ENCODE measurements at places on chromosomes 11 and 22. TPM values are rescaled to one million over a fixed set of nuclear protein-coding genes. Genes with fewer than 3 reads are reported as not detected.

GRCh38 chr22:43743131-43743530 lies 69.0 kb downstream of the EFCAB6 start:
- H3K4me1 ChIP-seq = no peaks in the 10 kb centered on the region
- no peak overlapping the region for H3K27ac ChIP-seq
- H3K4me3 ChIP-seq = no peak overlapping the region

- peak overlapping the region; percentile 82 for H3K4me3 ChIP-seq
- no peak overlapping the region for H3K27ac ChIP-seq
- DNase-seq = peak; percentile 80
- H3K4me1 ChIP-seq = no peaks in the 10 kb centered on the region
- peaks cover 88% of the 10 kb centered on the region for H3K27me3 ChIP-seq
- no peaks in the 10 kb centered on the region for H3K36me3 ChIP-seq
Measured at GRCh38 chr11:20156876-20157613, 3.2 kb downstream of the DBX1 start.

DNA sequence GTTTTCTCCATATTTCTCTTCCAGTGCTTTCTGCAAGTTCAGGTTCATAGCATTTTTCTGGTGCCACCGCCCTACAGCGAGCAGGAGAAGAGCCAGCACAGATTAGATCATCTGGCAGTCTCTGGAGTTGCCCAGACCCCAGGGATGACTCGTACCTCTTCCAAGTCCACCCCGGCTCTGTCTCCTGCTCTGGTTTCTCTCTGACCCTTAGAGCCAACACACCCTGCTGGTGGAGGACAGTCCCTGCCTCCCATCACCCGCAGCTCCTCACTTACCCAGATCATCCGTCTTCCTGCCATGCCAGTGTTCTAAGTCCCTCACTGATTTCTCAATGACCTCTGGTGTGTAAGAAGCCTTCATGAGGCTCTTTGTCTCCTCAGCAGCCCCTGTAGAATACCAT lies 28.0 kb downstream of the TST start:
- no peaks in the 10 kb centered on the region for H3K4me1 ChIP-seq
- H3K4me3 ChIP-seq = no peak overlapping the region
- no peaks in the 10 kb centered on the region for H3K36me3 ChIP-seq
- H3K27me3 ChIP-seq = peaks cover 24% of the 10 kb centered on the region
- peak; percentile 67 for DNase-seq
- H3K27ac ChIP-seq = no peak overlapping the region

- peaks cover 4% of the 10 kb centered on the region for H3K36me3 ChIP-seq
- peak overlapping the region; percentile 92 for H3K4me3 ChIP-seq
- H3K4me1 ChIP-seq = no peaks in the 10 kb centered on the region
- peak overlapping the region; percentile 49 for H3K27ac ChIP-seq
- DNase-seq = peak; percentile 68
- peaks cover 5% of the 10 kb centered on the region for H3K27me3 ChIP-seq
Measured at GRCh38 chr22:45670981-45671782, 452 bp upstream of the ATXN10 start.

DNA sequence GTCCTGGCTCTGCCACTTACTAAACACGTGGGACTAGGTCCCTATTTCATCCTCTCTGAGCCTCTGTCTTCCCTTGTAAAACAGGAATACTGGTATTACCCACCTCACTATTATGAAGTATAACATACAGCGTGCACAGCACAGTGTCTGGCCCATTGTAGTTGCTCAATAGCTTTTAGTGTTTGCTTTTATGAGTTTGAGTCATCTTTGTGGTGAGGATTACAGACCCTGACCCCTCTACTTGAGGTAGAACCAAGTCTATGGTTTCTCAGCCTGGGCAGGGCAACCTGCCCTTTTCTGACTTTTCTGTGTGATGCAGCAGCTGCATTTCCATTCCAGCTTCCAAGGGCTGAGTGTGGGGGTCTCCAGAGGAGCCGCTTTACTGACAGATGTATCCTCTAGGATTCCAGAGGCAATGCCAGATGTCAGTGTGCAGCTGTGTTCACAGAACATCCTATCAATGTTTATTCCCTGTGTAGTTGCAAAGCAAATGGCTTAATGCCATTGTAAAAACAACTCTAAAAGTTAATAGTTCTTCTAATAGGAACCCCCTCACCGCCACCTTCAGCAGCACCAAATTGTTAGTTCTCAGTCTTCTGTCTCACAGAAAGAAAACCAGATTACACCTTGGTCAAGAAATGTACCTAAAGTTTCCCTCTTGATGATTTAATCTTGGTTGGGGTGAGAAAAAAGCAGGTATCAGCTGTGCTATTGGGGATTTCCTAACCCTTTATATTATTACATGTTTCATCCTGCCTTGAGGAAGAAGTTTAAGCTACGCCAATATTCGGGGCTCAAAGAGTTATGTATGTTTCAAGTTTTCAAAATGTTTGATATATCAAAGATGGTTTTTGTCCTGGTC lies 16.8 kb downstream of the PRR5L start:
- H3K4me3 ChIP-seq = no peak overlapping the region
- H3K4me1 ChIP-seq = no peaks in the 10 kb centered on the region
- no peak for DNase-seq
- no peak overlapping the region for H3K27ac ChIP-seq
- peaks cover 69% of the 10 kb centered on the region for H3K27me3 ChIP-seq
- no peaks in the 10 kb centered on the region for H3K36me3 ChIP-seq

GRCh38 chr11:115444542-115444941 lies 59.7 kb downstream of the CADM1 start:
- H3K36me3 ChIP-seq = no peaks in the 10 kb centered on the region
- H3K27me3 ChIP-seq = no peaks in the 10 kb centered on the region
- no peak overlapping the region for H3K27ac ChIP-seq
- DNase-seq = no peak
- H3K4me3 ChIP-seq = no peak overlapping the region

GRCh38 chr11:30504468-30504867 lies 81.7 kb downstream of the MPPED2 start:
- no peak overlapping the region for H3K27ac ChIP-seq
- no peaks in the 10 kb centered on the region for H3K36me3 ChIP-seq
- no peak for DNase-seq
- H3K27me3 ChIP-seq = no peaks in the 10 kb centered on the region

Gene CSRP3
- total RNA-seq = not detected

Gene SMIM35
- total RNA-seq = not detected
